Right renal cortex interstitium (tissue), 3 donors: ENCODE measurements at places on chromosomes 12 and 14.

DNA sequence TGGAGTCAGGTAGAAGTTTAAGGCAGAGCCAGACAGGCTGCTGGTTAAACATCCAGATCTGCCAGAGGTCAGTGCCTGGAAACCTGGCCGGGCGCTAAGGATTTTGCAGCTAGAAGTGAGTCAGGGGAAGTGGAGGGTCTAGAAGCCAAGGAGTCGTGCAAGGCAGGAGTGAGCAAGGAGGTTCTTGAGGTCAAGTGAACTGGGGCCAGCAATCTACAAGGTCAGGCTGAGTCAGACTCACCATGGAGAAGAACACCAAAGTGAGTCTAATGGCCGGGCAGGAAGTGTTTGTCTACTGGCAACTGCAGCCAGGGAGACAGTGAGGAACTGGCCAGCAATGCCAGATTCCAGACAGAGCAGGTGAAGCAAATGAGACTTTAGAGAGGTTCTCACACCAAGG lies 628.2 kb downstream of the ETNK1 start:
- DNase-seq: no peak

DNA sequence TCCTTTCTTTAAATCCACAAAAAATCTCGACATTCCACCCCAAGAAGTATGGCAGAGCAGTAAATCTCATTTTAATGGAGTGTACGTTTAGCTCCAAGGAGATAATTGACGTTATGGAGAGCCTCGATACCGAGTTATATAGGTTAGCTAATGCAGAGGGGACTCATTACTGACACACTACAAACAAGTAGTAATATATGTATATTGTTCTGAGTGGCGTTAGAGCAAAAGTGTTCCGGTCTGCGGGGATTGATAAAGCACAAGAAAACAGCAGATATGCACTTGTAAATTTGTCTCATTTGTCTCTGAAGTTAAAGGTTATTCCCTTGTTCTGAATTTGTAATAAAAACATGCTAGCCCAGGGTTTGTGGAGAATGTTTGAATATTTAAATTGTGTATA lies 84.1 kb downstream of the BCL11B start:
- no peak for DNase-seq

DNA sequence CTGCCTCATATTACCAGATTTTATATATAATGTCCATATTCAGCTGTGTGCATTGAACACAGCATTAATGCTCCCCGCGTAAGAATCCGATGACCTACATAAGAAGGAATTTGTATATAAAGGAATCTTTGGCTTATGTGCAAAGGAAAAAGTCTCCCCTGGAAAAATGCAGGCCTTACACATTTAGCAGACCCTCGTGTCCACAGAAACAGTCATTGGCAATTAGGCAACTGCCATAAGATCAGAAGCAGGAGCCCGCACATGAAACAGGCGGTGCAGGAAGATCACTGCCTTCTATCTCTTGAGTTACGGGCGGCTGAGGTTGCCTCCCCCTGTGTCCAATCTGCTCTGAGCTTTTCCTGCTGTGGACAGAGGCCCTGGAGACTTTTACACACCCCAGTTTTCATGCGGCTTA lies 63.2 kb upstream of the RFX4 start:
- no peak for DNase-seq

- DNase-seq: no peak
Measured at GRCh38 chr14:58774531-58774930, 136.8 kb downstream of the DACT1 start.

- DNase-seq: no peak
Measured at GRCh38 chr12:55842681-55843429, at the start of gene MMP19. Gene MMP19, minus strand, starts transcription at chr12:55842936. Its CDS starts 106 bp downstream, at chr12:55842830.

DNA sequence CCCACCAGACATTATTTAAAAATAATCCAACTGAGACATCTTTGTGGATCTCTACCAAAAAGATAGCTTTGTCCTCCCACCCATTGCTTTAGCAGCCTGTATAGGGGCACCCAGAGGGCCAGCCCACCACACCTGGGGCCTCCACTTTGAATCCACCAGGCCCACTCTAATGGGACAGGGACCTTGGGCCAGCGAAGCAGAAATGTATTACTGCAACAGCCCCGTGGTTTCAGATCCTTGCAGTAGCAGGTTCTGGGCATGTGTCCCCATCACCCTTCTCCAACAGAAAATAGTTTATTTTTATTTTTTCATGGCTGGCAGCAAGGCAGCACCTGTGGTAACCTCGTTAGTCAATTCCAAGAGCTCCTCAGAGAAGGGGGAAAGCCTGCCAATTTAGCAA lies 218.4 kb downstream of the ZFP36L1 start:
- no peak for DNase-seq
